Esophagus squamous epithelium (tissue), 5 donors: ENCODE measurements at places on chromosomes 2 and 18.

- no peak for DNase-seq
Measured at GRCh38 chr2:232372231-232373208, 6.0 kb upstream of the ALPP start.

DNA sequence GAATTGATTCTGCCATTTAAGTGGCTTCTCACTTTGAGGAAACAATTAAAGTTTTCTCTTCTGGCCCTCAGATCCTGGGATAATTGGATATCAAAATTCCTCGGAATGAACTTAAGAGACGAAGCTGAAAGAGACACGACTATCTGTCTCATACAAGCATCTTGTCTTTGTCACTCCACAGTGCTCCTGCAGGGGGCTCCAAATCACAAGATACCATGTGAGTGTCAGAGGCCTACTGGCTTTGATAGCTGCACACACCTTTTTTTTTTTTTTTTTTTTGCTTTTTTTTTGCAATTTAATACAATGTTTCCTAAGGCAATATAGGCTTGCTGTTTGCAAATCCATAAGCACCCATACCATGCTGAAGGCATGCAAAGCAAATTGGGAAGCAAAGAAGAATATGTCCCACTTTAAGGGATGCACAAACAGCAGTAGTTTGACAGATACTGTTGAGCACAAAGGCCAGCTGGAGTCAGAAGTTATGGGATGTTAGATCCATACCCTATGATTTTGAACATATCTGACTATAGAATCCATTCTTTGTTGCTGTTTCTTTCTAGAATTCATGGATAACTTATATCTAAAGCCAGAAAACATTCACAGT, 109.0 kb upstream of the CBLN2 start:
- no peak for DNase-seq

GRCh38 chr2:85429213-85429923, 10.9 kb downstream of the SH2D6 start:
- DNase-seq = no peak

DNA sequence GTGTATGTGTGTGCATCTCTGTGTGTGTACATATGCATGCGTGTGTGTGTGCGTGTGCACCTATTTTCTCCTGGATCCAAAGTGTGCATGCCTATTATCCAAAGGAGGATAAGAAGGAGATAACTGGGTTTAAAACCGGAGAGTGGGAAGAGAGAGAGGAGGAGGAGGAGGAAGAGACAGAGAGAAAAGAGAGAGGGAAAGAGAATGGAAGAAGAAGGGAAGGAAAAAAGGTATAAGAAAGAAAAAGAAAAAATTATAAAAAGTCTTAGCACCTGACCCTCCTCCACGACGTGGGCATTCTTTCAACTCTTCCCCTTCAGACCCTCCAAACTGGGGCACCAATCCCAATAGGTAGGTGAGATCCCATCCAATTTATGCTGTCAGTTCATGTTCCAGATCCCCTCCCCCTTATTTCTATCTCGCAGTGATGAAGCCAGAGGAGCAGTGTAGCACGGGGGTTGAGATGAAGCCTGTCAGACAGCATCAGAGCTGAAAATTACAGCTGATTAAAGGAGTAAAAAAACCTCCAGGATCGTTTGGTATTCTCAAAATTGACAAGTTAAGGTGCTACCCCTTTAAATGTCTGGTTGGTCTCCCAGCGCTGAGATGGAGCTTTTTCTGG, 386.7 kb upstream of the ATP5MC3 start:
- DNase-seq = no peak

- no peak for DNase-seq
Measured at GRCh38 chr2:156539086-156539860, 103.1 kb downstream of the GPD2 start.

- DNase-seq = no peak
Measured at GRCh38 chr2:197264332-197264731, 46.2 kb downstream of the ANKRD44 start.

- no peak for DNase-seq
Measured at GRCh38 chr2:71862921-71863320, 284.7 kb downstream of the CYP26B1 start.

DNA sequence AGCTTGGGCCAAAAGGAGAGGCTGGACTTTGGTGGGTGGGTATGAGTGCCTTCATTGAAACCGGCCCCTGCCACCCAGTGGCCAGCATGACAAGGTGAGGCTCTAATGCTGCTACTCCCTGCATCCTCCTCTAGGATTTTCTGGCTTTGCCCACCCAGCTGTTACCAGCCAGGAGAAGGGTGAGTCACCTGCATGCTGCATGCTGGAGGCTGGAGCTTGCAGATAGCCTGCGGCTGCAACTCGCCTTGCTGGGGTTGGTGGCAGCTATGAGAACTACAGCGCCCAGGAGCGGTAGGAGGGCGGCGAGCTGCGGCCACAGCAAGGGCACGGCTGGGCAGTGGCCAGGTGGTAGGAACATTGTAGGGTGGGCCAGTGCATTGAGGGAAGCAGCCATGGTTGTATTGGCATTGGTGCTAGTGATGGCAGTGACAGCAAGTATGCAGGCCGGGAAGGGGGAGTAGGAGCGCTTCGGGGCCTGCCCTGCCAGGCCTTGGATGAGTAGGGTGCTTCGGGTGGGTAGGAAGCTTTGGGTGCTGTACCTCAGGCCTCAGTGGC, 75.4 kb upstream of the SLC35G4 start:
- no peak for DNase-seq

GRCh38 chr18:8656232-8656631, 47.0 kb downstream of the RAB12 start:
- DNase-seq = no peak

GRCh38 chr2:163887182-163887581, 151.4 kb upstream of the FIGN start:
- DNase-seq = no peak

GRCh38 chr2:101740555-101740964, 43.1 kb downstream of the MAP4K4 start:
- DNase-seq = no peak

DNA sequence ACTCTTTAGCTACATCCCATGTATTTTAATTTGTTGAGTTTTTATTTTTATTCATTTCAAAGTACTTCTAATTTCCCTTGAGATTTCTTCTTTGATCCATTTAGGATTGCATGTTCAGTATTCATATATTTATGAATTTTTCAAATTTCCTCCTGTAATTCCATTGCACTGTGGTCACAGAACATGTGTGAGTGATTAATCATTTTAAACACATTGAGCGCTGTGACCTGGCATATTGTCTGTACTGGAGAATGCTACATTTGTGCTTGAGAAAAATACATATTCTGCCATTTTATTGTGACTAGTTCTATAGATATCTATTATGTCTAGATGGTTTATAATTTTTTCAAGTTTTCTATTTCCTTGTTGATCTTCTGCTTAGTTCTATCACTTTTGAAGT, 353.7 kb downstream of the RAD51AP2 start:
- no peak for DNase-seq

DNA sequence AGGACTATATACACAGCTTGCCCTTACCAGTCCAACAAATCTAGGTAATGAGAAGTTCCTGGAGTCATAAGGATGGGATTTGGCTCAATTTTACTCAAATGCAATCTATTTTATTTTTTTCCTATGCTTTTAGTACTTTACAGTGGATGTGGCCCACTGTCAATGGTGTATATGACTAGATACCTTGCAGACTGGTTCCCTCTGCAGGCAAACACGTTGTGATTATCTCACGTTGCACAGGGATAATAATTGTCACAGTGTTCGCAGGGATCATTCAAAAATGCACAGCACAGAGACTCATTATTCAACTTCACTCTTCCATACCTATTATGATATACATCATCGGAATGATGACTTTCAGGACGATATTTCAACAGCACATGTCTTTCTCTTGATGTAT, 359.7 kb downstream of the MBD2 start:
- no peak for DNase-seq

DNA sequence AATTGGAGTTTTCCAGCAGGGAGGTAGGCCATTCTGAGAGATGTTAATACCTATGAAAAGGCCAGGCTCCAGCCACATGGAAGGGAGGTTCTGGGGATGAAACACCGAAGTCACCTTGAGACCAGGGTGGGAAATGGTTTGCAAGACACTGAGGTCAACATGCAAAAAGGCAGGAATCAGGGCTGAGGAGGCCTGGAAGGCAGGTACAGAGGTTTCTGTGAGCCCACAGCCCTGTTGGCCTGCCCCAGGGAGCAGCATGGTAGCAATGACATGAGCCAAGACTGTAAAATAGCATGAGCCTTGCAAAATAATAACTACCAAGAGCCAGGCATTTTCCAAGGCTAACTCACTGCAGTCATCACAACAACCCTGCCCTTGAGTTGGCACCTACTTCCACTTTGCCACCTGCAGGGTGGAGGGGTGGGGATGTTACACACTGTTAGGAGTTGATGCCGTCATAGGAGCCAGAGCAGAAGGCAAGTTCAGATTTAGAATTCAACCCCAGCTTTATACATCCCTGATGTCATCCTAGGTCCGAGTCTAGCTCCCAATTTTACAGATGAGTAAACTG, 61.3 kb downstream of the ZBTB7C start:
- no peak for DNase-seq

- no peak for DNase-seq
Measured at GRCh38 chr2:196276421-196276820, 105.0 kb upstream of the STK17B start.

GRCh38 chr18:41647914-41648313, 307.1 kb upstream of the PIK3C3 start:
- DNase-seq = no peak

DNA sequence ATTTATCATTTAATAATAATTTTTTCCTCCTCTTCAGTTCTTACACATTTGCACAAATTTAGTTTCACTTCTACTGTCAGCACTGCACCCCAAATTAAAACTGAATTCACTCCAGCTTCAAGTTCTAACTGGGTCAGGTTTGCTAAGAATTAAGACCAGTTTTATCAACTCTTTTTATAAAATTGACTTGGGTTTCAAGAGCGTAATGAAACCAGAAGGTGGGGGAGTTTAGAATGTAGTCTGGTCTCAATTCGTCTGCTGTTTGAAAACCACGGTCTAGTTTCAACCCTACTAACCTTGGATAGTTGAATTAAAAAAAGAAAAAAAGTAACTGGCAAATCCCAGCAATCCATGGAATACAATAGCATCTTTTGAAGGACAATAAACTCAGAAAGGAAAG, 14.3 kb upstream of the CTLA4 start:
- no peak for DNase-seq

DNA sequence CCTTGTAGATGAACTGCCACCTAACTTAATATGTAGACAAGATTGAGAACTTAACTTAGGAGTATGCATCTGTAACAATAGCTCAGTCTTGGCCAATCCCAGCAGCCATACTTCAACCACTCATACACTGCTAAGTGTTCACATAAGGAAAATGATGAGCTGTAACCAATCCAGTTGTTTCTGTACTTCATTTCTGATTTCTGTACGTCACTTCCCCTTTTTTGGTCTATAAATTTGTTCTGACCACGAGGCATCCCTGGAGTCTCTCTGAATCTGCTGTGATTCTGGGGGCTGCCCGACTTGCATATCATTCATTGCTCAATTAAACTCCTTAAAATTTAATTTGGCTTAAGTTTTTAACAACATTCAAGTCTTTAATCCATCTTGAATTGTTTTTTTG, 6.4 kb downstream of the SH3YL1 start:
- DNase-seq = no peak

GRCh38 chr2:11281186-11281585, 63.2 kb downstream of the ROCK2 start:
- DNase-seq = no peak

GRCh38 chr2:121860033-121860757, 104.7 kb downstream of the TSN start:
- DNase-seq = no peak

- no peak for DNase-seq
Measured at GRCh38 chr2:23617167-23617810, 232.3 kb downstream of the KLHL29 start.

DNA sequence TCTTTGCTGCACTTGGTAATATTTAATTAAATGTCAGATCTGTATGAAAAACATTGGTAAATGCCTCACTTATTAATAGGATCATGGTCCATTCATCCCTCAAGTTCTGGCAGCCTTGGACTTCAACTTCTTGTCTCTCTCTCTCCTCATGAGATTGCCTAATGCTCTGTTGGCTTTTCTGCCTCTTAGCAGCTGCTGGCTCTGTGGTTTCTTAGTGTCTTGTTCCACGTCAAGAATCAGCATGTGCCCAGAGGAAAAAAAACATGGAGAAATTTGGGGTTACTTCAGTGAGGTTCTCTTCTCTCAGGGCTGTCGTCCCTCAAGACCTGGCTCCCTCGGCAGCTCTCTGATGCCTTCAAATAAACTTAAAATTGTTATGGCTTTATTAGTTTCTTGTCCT, 75.4 kb downstream of the TAF4B start:
- no peak for DNase-seq

DNA sequence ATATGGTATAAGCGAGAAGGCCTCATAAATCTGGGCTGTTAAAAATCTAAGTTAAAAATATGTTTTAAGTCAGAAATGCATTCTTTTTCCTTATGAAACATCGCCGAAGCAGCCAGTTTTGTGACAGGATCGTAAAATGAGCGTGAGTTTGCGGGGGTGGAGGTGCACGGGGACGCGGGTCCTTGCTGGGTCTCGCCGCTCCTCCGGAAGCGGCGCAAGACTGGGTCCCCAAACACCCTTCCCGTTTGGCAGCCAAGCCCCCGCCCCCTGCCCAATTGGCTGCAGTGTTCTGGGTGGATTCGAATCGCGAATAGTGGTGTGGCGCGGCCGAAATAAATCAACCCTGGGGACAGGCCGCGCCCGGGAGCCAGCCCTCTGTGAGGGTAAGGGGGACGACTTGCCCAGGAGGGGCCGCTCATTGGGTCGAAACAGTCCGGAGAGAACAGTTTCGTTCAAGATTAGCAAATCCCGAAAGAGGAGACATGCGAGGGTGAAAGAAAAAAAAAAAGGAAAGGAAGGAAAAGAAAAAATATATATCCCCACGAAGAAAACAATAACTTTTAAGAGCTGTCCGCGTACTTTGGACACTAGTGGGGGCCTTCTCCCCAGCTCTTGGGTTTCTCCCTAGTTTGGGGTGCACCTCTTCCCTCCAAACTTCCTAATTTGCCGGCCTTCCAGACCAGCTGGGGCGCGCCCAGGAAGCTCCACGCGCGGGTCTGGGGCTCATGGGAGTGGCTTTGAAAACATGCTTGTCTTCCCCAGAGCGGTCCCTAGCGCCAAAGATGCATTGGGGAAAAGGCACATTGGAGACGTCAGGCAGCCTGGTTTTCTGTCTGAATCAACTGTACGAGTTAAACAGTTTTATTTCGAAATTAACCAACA, 3.1 kb upstream of the GATA6 start:
- DNase-seq = no peak

- DNase-seq = no peak
Measured at GRCh38 chr18:36107477-36107876, 21.7 kb downstream of the SLC39A6 start.

- no peak for DNase-seq
Measured at GRCh38 chr18:76456823-76457222, 38.2 kb downstream of the ZNF516 start.

- no peak for DNase-seq
Measured at GRCh38 chr18:32530947-32531651, 60.4 kb upstream of the GAREM1 start.

DNA sequence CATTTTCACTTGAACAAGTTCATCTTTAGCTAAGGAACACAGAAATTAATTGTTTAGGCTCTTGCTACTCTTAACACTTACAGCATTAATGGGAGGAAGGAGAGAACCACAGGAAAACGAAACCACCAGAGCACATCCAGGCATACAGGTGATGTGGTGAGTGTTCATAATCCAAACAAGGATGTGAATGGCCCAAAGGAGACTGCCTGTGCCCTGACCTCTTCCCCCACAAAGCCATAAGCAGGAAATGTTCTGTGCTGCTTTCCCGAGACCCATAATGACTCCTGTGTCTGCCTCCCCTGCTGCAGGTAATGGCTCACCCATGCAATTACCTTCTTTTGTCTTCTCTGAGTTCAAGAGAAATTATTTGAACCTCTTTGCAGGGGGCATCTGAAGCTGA, 295.9 kb upstream of the LINC00305 start:
- no peak for DNase-seq
